Mucosa of gallbladder (tissue), 1 donor: ENCODE measurements at places on chromosomes 4 and X. TPM values are rescaled to one million over a fixed set of nuclear protein-coding genes. Genes with fewer than 3 reads are reported as not detected.

MGST2 gene
- total RNA-seq: 194 TPM

DNA sequence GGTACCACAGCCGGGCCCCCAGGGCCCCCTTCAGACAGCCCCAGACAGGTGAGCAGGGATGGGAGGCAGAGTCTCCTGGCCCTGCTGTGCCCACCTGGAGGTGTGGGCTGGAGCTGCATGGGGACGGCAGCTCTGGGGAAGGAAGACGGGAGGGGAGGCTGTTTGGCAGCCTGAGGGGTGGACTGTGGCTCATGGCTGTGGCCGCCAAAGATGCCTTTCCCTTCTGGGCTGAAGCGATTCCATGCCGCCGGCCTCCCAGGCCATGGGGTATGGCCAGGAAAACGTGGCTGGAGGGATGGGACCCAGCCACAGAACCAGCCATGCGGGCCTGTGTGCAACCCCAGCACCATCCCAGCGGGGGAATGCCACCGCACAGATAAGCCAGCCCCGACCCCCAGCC is 65.7 kb downstream of the FAM53A start:
- DNase-seq: no peak

DNA sequence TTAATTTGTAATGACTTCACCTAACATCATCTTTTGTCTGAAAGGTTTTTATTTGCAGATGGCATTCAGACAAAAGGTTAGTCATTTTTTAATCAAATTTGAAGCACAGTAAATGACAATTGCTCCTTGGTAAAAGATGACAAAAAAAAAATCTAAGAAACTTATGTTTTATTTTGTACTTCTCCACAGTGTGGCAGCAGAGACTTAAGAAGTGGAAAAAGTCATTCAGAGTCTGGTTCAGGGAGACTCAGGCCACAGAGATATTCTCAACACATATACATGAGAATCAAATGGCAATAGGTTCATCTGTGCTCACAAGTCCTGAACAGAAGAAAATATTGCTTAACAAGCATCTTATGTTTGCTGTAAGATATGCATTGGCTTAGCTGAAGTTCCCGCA is 436.2 kb downstream of the KCNIP4 start:
- DNase-seq: no peak

- no peak for DNase-seq
These were observed 60.9 kb downstream of the AASDH start for GRCh38 chr4:56326363-56326762.

DNA sequence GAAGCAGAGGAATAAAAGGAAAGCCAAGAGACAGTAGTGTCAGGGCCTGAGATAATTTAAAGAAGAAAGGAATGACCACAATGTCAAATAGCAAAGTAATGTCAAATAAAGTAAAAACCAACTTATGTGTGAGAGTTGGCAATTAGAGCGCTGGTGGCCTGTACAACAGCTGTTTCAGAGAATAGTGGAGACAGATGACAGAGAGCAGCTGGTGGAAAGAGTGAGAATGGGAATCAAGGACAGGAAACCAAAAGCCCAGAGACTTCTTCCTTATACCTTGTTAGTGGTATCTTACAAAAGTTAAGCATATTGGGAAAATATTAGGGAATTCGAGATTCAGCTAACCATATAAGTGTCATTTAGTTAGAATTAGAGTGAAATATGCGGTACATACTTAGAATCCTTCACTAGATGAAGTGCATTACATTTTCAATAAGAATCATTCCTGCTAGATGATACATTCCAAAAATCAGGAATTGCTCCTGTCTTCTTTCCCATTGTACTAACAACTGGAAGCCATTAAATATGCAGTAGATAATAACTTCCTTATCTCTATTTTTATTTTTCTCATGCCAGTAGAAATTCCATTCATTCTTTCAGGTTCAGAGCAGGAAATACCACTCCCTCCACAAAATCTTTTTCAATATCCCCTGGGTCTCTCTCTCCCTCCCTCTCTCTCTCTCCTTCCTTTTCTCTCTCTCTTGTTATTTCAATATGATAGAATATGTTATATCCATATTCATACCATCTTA is 525.4 kb downstream of the CENPC start:
- no peak for DNase-seq

TDO2 gene
- 2.4 TPM for total RNA-seq

- DNase-seq: no peak
These were observed 9.0 kb downstream of the CTBP1 start for GRCh38 chr4:1239950-1240307.

DNA sequence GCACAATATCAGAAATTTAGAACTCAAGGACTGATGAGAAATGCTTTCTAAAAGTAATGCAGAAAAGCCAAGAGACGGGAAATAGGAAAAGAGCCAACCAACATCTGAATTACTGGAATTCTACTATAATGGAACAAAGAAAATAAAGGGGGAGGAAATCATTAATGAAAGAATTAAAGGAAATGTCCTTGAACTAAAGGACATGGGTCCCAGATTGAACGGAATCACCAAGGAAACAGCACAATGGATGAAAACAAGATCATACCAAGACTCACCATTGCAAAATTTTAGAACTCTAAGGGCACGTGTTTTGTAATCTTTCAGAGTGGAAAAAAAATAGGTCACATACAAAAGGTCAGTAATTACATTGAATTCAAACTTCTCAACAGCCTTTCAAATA is 35.9 kb downstream of the HPGDS start:
- DNase-seq: no peak

- no peak for DNase-seq
These were observed 1162.8 kb upstream of the PRKX start for GRCh38 chrX:4876268-4876667.

FRMD7 gene
- 0.12 TPM for total RNA-seq

GRCh38 chr4:151029537-151029936 is 14.5 kb upstream of the LRBA start:
- DNase-seq: no peak

ZNF141 gene
- total RNA-seq: 18.8 TPM

DNA sequence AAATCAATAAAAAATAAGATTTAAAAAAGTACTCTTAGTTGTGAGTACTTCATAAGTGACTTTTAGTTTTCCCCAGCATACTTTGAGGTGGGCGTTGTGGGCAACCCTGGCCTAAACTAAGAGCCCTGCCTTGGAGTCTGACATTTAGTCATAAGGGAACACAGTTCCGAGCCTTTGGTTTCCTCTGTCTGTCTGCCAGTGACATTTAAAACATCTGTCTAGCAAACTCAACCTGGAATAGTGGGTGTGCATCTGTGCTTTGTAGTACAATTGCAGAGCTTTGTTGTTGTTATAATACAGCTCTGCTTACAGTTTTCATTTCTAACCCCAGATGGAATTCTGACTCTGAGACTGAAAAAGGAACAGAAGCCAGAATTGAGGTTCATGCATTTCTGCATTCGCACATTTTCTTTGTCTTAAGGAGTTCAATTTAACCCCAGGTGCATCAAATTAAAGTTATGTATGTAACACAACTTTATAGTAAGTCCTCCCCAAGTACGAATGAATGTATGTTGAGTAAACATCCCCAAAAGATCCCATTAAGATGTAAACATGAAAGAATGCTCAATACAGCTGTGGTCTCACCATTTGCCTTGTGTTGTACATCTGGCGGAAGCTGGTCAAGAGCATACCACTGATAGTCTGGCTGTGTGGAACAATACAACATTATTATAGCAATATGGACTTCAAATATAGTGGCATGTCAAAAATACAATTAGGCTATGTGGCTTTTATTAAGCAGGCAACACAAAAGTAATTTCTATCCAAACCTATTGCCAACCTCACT is 25.9 kb downstream of the TNIP3 start:
- DNase-seq: no peak

- no peak for DNase-seq
These were observed 226.5 kb downstream of the MID1 start for GRCh38 chrX:10393899-10394298.

DNA sequence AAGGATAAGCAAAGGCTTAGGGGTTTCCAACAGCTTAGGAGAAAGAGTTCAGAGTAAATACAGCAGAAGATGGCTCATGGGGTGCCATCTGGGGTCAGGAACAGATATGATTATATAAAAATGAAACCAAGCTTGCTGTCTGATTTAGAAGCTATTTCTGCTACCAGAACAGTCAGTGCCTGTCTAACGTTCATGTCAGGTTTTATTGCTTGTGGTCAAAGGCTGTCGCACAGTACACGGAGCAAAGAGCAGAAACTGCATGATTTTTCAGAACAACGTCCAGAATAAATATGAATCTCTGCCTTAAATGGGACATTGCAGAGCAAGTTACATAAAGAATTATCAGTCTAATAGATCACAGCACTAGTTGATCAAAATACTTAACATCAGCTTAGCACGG is 17.4 kb downstream of the CETN2 start:
- DNase-seq: no peak

FAM9B gene
- not detected for total RNA-seq

STBD1 gene
- total RNA-seq: 16.3 TPM

RBM46 gene
- 1.3 TPM for total RNA-seq

DNA sequence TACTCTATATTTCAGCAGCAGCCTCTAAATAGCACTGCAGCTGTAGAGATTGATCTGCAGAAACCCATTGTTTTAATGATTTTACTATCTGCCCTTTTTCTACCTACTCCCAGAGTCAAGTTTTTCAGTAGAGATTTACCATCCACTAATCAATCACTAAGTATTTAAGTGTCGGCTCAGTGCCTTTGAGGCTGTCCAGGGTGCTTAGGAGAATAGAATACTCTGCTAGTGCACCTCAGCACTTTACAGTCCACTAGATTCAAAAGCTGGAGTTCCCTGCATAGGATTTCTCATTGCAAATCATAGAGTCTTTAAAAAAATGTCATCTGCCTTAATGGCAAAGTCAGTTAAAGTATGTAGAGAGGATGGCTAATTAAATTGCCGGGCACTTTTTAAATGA is 29.6 kb upstream of the ANAPC4 start:
- DNase-seq: no peak

DNA sequence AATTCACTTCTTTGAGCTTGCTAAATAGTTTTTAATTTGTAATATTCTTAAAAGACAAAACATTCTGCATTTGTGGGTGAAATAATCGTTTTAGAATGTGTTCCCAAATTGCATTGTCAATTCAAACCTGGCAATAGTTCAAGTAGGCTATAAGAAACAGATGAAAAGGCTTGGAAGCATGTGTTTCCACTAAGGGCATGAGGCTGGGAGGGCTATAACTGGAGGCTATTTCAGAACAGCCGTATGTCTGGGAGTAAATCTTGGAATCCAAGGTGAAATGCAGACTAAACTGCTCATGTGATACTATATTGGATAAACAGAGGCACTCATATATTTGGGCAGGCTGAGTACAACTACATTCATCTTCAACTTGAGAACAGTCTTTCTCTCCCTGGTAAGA is 117.4 kb upstream of the GRPR start:
- DNase-seq: no peak

DNA sequence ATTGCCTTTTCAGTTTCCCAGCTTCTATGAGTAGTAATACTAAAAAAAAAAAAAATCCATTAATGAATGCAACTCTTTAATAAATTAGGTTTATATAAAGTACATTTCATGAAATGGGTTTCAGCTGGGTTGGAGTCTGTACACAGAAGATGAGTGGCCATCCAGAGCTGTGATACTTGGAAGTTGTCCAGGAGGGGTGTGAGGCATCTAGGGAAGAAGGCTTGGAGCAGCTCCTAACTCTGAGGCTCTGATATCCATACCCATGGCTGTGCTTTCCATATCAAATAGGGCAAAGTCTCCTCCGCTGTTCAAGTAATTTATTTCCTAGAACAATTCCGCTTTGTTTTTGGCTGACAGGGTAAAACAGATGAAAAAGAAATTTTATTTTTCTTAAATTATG is 423.3 kb upstream of the TENM3 start:
- DNase-seq: peak; percentile 13

SLC6A14 gene
- total RNA-seq: 0.12 TPM

PARM1 gene
- 92.3 TPM for total RNA-seq

GRCh38 chr4:80294206-80294605 is 27.7 kb downstream of the FGF5 start:
- DNase-seq: no peak

ARR3 gene
- not detected for total RNA-seq

GRPR gene
- not detected for total RNA-seq

DNA sequence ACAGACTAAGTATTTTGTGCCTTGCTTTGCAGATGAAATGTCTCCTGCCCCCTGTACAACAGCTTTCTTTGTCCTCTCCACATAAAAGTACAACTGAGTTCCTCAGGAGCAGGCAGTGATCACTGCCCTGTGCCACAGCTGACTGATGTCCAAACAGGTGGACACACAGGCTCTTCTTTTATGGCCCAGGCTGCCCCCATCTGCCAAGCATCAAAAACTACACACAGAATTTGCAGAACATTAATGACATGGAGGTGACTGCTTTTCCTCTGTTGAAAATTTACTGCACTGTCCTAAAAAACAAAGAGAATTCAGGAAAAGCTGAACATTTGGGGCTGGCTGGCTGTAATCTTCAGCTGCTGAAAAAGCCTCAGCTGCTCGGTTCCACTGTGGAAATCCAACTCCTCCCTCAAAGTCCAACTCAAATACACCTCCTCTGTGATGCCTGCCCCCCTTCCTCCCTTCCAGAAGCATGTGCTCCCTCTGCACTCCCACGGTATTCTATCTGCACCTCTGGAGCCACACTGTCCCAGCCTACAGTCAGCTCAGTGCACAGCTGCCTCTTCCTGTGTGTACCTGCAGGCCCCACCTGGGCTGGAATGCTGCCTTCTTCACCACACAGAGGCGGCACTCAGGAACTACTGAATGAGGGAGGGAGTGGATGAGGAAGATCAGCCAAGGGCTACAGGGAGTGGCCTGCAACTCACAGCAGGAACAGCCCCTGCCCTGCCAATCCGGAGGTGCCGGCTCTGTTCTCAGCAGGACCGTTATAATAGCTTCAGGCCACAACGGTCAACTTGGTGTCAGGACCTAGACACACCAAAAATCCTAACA is 10.3 kb downstream of the AFAP1 start:
- peak; percentile 68 for DNase-seq

MAP7D2 gene
- 5.2 TPM for total RNA-seq

ARHGAP10 gene
- 52.2 TPM for total RNA-seq

GRCh38 chr4:119016636-119017035 is 119.0 kb upstream of the MYOZ2 start:
- no peak for DNase-seq

- DNase-seq: no peak
These were observed 11.7 kb downstream of the PITX2 start for GRCh38 chr4:110610940-110611831.

DNA sequence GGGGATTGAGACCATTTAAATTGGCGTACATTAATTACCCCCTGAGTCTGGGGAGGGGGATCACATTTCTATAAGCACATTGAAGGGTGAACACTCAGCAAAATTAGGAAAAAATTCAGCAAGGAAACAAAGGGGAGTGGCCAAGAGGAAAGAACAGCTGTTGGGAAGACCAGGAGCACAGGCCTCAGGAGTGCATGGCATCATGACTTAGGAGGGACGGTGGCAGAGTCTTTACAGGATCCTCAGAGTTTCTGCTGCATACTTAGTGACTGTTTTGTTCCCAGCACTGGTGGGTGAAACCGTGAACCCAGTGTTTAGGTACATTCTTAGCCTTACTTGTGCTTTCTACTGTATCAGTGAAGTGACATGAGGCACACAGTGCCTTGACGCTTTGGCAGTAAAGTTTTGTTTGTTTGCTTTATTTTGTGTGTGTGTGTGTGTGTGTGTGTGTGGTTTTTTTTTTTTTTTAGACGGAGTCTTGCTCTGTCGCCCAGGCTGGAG is 121.3 kb downstream of the CBR4 start:
- DNase-seq: no peak

RHOH gene
- 7.9 TPM for total RNA-seq

- DNase-seq: no peak
These were observed 68.0 kb upstream of the NR3C2 start for GRCh38 chr4:148510211-148510610.

GRCh38 chrX:101429934-101430333 is 21.9 kb downstream of the HNRNPH2 start:
- no peak for DNase-seq
